ENCODE measurements at places on chromosomes 1 and 21.

DNA sequence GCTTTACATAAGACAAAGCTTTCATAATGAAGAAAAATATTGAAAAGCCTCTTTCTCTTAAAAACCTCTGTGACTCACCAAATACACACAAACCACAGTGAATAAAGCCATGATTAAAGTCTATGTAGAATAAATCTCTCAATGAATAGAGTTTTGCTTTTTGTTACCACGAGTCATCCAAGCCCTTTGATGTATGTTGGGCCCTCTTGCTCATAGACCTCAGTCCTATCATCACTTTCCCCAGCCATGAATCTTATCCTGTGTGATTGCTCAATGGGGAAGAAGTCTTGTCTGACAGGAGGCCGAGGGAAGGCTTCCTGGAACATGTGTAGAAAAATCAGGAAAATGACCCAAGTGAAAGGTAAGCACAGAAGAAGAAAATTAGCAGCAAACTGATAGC, 60.8 kb downstream of the NGF start:
- DNase-seq, result no peak

DNA sequence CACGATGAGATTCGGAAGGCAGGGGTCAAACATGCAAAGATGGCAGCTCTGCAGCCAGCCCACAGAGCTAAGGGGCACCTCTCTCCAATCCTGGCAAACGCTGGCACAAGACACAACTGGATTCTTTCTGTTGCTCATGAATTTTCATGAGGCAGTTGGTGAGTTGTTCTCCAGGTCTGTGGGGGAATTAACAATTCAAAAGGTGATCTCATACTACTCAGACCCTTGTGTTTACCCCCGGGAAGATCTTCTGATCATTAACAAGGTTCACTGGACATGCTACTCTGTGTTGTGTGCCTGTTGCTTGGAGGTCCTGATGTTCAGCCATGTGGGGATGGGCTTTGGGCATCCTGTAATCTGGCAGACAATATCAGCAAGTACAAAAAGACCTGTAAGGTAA, 128.9 kb downstream of the HHAT start:
- no peak for DNase-seq

- DNase-seq, result no peak
Observed at GRCh38 chr21:34994766-34995631, 54.1 kb downstream of the RUNX1 start.

DNA sequence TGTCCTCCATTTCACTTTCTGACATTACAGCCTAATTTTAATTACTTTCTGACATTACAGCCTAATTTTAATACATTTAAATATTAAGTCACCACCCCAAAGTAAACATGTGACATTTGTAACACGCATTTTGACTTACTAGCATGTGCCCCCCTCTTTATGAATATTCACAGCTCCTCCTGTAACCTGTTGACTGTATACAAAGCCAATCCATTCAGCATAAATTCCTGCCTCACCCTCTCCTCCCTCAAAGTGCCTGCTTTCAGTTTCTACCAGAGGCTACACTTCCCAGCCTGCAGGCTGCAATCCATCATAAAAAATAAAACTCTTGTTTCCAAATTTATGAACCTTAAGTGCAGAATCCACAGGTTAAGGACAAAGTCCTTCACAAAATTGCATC, 39.5 kb downstream of the ANP32E start:
- DNase-seq, result no peak

DNA sequence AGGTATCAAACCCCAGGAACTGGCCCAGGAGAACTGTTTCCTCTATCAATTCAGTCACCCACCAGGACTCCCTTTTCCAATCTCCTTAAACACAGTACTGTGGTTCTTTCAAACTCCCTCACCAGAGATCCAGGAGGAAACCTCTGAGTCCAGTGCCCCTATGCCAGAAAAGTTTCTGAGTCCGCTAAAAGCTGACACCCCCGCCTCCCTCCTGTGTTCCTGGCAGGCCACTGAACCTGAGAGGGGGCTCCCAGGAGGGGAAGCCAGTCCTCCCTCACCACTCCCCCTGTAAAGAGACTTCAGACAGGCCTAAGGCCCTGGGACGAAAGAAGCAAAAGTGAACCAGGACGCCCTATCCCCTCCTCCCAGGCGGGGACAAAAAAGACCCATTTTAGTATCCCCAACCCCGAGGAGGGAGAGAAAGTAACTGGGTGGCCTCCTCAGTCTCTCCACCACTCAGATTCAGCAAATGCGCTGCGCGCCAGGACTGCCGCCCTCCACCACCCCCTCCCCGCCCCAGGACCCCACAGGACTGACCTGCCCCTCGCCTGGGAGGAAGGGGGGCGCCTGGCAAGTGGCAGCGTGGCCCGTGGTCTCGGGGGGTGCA, 624 bp downstream of the SLC41A1 start:
- DNase-seq, result no peak

DNA sequence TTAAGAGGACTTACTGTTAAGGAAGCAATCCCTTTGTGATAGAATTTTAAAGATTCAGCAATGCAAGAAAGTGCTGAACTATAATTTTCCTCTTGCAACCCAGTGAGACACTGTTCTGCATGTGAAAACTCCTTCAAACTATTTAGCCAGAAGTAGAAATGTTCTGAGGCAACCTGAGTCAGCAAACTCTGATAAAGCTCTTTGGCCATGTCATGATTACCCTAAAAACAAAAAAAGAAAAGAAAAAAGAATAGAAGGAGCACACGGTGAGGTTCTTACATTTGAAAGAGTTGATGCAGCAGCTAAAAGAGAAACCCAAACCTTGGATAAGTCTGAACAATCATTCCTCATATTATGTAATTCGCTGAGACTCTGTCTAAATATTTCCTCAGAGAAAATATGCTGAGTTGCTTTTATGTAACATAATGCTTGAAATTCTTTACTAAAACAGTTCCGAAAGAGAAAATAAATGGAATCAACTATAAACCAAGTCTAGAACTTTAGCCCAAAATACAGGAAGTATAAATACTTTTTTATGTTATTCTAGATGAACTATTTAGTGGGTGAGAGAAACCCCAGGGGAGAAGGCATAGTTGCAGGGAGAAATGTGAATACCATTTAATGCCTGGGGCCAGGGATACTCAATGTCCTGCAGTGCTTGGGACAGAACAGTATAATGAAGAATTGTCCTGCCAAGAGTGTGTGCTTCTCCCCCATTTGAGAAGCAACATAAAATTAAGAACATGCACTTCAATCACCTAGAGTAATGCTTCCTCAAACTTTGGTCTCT, 60.0 kb downstream of the INTS7 start:
- no peak for DNase-seq

GRCh38 chr21:26093122-26093521, 77.4 kb downstream of the APP start:
- no peak for DNase-seq

DNA sequence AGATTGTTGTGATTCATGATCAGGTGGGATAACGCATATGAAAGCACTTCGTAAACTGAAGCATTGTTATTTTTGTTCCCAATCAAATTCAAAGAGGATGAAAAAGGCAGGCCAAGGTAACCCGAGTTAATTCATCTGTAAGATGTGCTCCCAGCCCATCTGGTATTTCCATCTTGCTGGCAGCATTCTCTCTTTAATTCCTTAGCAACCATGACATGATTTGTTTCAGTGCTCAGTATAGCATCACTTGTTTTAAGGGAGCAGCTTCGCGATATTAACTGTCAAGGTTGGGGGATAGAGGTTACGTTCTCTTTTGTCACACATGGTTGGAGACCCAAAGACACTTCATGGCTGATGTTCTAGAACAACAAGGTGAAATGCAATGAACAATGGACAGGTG, 6.4 kb downstream of the TSPAN2 start:
- no peak for DNase-seq

DNA sequence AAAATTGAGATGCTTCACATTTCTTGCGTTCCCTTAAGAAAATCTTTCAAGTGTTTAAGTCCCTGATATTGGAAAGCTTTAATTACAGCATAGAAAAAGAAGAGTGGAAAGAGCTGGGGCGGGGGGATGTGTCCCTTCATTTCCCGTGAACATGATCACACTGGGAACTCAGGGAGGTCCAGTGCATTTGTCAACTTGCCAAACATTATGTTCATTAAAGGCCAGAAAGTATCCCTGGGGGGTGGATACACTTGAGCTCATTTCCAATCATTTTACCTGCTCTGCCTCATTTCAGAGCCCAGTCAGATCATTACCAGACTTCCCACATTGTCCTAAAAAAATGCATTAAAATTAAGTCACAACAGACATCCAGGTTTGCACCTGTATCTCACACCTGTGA, 123.6 kb upstream of the KCNJ15 start:
- no peak for DNase-seq

DNA sequence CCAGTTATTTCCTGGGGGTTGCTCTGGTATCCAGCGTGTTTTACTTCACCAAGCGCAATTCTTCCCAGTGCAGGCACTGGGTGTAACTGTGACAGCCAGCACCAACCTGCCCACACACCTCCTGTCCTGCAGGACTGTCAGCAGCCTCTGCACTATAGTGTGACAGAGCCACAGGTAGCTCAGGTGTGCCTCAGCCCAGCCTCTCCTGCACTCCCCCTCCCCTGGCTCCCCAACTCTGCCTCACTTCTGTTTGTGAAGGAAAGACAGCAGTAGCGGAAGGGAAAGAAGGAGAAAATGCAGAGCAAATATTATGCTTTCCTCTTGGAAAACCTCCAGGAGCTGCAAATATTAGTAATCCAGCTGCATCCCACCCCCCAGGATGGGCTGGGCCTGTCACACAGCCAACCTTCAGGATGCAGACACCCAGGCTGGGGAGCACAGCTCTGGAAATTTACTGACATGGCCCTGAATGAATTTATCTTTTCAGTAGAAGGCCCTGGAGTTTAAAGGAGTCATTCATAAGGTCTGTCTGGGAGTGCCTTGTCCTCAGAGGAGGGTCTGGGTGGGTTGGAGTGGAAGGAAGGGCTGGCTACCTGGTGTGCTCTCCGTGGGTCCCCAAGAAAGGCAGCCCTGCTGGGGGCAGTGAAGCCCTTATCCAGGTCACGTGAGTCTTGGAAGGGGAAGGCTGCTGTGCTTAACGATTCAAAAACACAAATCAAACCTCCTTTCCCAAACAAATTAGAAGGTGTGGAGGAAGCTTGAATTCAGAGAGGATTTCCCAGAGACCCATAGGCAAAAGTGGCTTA, 20.9 kb downstream of the CAPN2 start:
- DNase-seq, result no peak

DNA sequence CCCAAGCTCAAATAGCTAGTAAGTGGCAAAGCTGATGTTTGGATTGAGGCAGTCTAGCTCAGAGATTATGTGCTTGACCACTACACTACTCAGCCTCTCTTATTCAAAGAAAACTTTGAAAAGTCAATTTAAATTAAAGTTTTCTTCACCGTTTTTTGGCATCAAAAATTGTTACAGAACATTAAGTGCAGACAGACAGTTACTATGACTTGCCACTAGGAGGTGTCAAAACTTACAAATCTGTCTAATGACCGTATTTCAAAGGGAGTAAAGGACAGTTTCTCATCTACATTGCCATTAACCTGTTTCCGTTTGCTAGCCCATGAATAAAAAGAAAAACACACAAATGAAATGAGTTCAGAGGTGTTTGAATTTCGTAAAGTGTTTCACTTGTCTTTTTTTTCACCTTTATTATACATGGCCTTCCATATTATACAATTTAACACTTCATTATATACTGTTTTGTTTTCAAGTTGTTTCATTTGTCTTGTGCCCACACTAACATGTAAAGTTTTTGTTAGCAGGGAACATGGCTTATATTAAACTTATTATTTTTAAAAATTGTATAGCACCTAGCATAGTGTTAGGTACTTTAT, 57.4 kb upstream of the MTF2 start:
- no peak for DNase-seq

DNA sequence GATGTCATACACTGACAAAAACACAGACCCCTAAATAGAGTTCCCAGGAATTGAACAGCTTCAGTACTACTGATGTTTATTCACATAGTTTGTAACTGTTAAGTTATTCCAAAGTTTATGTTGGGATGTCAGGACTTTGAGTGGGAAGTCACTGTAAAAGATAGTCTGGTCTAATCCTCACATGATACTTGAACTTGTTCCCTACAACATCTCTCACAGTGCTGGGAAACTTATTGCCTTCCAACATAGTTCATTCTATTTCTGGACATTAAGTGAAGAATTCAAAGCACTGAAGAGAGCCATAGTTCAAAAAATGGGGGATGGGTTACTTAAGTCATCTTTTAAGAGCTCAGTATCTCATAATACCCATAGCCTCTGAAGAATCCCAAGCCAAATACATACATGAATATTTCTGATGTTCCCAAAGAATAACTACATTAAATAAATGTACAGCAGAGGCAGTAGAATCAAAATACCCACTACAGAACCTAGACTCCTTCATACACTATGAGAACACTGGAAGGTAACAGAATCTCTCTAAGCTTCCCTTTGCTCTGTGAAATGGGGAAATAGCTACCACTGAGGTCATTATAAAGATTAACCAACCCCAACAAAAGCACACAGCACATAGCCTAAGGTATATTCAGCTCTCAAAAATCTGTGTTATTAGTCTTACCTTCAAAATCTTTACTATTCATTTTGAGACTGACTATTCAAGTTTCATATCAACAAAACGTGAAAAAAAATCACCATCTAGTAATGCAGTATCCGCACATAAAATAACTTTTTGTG, 81.4 kb downstream of the ESRRG start:
- DNase-seq, result no peak

DNA sequence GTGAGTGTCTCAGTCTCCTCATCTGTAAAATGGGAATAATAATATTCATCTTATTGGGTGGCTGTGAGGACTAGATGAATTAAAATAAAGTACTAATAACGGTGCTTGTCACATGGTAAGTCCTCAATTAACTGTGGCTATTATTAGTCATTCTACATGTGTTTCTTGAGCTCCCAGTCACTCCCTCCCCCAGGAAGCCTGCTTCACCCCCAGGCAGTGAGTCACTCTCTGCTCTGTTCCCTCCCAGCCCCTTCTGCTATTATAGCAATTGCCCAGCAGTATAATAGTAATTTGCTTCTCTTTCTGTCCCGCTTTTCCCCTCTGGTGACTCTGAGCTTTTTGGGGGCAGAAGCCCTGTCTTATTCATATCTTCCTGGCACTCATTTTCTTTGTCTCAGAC, 102.0 kb downstream of the BEND5 start:
- DNase-seq, result no peak

DNA sequence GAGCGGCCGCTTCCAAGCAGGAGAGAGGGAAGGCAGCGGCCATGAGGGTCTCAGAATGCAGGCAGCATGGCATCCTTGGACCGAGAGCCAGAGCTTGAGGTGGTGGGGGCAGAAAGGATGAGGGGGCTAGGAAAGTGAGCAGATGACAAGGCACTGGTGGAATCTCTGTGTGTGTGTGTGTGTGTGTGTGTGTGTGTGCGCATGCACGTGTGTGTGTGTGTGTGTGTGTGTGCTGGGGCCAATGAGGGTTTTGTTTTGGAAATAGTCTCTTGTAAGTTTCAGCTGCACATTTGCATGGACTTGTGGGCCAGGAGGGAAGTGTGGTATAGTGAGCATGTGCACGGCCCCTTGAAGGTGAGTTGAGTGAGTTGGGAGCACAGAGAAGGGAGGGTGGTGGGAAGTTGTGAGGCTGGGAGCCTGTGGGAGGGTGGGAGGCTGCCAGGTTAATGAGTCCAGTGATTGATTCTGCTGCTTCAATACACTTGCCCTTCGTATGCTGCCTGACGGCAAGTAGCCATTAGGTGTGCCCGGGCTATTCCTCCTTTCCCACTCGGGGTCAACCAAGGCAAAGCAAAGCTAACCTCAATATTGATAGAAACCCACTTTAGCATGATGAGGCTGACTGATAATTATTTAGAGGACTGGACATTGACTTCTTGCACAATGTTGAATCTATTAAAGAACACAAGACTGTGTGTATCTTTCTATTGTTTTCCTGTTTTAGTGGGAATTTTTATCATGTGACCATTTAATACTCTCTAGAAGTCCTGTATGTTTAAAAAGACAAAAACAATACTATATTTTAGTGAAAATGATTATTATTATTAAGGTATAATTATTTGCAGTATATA, 80.3 kb downstream of the PROX1 start:
- no peak for DNase-seq

Measured in activated CD4-positive, alpha-beta T cell treated with anti-CD3 and anti-CD28 coated beads for 24 hours (primary cell).